ENCODE measurements at places on chromosomes 13 and 19. TPM values are rescaled to one million over a fixed set of nuclear protein-coding genes. Genes with fewer than 3 reads are reported as not detected.

Gene ZNF749
- 14.6 TPM for total RNA-seq

- H3K27me3 ChIP-seq, result no peaks in the 10 kb centered on the region
- no peak overlapping the region for H3K4me3 ChIP-seq
- H3K4me1 ChIP-seq, result no peaks in the 10 kb centered on the region
- H3K36me3 ChIP-seq, result no peaks in the 10 kb centered on the region
- no peak overlapping the region for H3K27ac ChIP-seq
Observed at GRCh38 chr13:89694451-89694850, 1653.0 kb upstream of the MIR17HG start.

DNA sequence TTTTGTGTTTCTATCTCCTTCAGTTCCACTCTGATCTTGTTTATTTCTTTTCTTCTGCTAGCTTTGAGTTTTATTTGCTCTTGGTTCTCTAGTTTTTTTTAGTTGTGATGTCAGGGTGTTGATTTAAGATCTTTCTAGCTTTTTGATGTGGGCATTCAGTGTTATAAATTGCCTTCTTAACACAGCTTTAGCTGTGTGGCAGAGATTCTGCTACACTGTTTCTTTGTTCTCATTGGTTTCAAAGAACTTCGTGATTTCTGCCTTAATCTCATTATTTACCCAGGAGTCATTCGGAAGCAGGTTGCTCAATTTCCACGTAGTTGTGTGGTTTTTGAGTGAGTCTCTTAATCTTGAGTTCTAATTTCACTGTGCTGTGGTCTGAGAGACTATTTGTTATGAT, 251.7 kb upstream of the HTR2A start:
- no peaks in the 10 kb centered on the region for H3K36me3 ChIP-seq
- no peaks in the 10 kb centered on the region for H3K27me3 ChIP-seq
- no peak overlapping the region for H3K27ac ChIP-seq
- no peak overlapping the region for H3K4me3 ChIP-seq

Gene C5AR1
- 0.48 TPM for total RNA-seq

GRCh38 chr19:18173572-18174288, at the start of gene IFI30:
IFI30 (plus strand) TSS chr19:18173813; CDS start chr19:18173842, 29 bp downstream.
- no peaks in the 10 kb centered on the region for H3K27me3 ChIP-seq
- peak; percentile 69 for DNase-seq
- no peak within 1 kb of the TSS for H3K27ac ChIP-seq
- H3K36me3 ChIP-seq, result peaks cover 1% of the 10 kb centered on the region
- H3K4me1 ChIP-seq, result 0 out of 2 replicates have a peak, but pooled peaks cover 4% of the 10 kb centered on the region

Gene PNMA8A
- not detected for total RNA-seq

Gene GJA3
- 0.11 TPM for total RNA-seq

Gene GPR183
- total RNA-seq, result not detected

DNA sequence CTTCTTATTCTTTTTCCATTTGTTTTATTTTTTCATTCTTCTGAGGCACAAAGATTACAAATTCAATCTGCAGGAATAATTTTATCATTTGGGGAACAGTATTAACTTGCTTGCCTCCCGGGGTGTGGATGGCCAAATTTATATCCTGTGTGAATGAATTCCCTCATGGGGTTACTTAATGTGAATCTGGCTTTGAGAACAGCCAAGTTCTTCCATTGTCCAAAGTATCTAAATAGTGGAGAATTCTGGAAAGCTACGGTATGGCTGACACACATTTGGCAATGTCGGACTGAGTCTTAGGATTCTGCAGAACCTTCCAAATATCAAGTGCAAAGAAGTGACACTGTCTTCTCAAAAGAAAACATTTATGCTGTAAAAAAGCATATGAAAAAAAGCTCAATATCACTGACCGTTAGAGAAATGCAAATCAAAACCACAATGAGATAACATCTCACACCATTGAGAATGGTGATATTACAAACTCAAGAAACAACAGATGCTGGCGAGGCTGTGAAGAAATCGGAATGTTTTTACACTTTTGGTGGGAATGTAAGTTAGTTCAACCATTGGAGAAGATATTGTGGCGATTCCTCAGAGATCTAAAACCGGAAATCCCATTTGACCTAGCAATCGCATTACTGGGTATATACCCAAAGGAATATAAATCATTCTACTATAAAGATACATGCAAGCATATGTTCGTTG, 620.2 kb downstream of the EFNB2 start:
- H3K27me3 ChIP-seq, result no peaks in the 10 kb centered on the region
- no peak for DNase-seq
- no peak overlapping the region for H3K4me3 ChIP-seq
- H3K27ac ChIP-seq, result no peak overlapping the region

Gene CD33
- not detected for total RNA-seq

Gene ALKBH7
- total RNA-seq, result 55.5 TPM

DNA sequence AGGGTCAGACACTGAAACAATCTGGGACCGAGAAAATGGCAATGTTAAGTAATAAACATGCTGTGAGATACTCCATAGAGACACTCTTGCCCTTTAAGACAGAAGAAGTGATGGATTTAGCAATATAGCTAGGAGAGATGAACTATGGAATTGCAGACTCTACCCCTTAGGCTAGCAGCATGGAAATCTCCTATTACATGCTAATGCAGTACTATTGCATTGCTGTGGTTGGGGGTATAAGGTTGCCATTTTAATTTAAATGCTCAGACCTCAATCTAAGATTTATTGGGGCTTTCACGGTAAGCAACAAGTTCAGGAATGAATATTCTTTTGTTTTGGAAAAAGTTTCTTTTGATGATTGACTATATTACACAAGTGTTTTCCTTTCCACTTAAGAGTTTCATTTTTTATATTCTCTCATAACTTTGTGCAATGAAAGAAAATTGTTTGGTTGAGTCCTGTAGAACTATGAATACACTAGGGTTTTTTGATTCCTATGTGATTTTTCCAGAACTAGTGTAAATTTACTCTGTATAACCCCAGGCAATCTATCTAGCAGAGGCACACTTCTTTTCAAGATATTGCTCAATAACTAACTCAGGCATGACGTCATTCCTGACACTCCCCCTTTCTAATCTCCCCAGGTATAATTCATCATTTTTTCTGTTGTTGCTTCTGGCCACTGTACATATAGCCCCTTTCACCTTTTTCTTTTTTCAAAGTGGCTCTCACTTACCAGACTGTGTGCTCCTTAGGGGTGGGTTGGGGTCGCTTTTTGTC, 394.7 kb upstream of the KLF12 start:
- no peak overlapping the region for H3K4me3 ChIP-seq
- no peak for DNase-seq
- no peaks in the 10 kb centered on the region for H3K4me1 ChIP-seq

DNA sequence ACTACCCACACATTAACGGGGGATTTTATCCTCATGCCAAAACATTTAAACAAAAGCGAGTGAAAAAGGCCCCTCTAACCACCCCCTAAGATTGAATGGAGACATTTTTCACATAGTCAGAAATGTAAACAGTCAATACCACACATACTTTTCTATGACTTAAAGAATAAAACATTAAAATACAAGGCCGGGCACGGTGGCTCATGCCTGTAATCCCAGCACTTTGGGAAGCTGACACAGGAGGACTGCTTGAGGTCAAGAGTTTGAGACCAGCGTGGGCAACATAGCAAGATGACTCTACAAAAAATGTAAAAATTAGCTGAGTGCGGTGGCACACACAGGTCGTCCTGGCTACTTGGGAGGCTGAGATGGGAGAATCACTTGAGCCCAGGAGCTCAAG, 47.3 kb downstream of the MPHOSPH8 start:
- no peak overlapping the region for H3K27ac ChIP-seq
- no peaks in the 10 kb centered on the region for H3K4me1 ChIP-seq
- H3K36me3 ChIP-seq, result no peaks in the 10 kb centered on the region

DNA sequence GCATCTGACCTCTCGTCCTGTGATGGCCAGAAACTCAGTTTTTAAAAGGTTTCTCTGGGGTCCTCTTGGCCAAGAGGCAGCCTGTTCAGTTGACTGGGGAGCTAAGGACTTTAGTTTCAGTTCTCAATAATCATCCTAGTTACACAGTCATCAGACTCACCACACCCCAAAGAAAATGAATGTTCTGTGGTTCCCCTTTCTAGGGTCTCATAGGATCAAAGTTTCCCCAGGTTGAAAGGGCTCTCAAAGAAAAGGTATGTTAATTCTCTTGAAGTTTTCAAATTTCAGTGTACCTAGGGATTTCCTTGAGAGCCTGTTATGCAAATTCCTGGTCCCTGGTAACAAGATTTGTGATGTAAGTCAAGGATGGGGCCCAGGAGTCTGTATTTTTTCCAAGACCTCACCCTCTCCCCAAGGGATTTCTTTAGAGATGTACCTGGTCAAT, 94.9 kb downstream of the FAM216B start:
- no peak overlapping the region for H3K27ac ChIP-seq
- H3K36me3 ChIP-seq, result no peaks in the 10 kb centered on the region
- no peak for DNase-seq
- H3K4me1 ChIP-seq, result peaks cover 10% of the 10 kb centered on the region
- no peaks in the 10 kb centered on the region for H3K27me3 ChIP-seq

Gene CYP2A7
- not detected for total RNA-seq

DNA sequence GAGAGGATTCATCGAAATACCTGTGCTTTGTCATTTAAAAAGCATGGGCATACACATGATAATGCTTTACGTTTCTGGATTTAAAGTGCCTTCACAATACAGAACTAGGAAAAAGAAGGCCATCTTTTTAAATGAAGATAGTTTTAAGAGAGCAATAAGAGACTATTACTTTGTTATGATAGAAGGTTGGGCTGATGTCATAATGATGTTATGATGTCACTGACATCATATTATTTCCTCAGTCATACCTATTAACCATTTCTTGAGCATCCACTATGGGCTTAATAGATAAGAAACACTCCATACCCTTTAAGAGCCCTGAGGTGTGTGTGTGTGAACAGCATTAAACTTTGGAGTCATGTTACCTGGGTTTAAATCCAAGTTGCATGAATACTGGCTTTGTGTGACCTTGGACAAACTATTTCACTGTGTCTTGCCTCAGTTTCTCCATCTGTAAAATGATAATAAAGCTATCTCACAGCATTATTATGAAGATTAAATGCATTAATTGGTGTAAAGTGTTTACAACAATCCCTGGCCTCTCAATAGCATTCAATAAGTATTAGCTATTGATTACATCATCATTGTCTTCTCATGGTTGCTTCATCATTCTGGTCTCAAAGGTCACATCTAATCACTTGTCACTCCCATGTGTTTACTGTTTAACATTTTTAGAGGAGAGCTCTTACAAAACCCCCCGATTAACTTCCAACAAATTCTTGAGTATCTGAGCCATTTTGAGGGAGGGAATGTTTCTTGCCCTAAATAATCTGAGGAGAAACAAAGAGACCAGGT, 11.1 kb downstream of the ZNF181 start:
- H3K4me3 ChIP-seq, result no peak overlapping the region
- no peaks in the 10 kb centered on the region for H3K4me1 ChIP-seq
- no peaks in the 10 kb centered on the region for H3K36me3 ChIP-seq

GRCh38 chr13:92122186-92122853, 723.9 kb downstream of the GPC5 start:
- no peak overlapping the region for H3K4me3 ChIP-seq
- no peaks in the 10 kb centered on the region for H3K27me3 ChIP-seq
- no peak for DNase-seq
- no peaks in the 10 kb centered on the region for H3K4me1 ChIP-seq
- no peak overlapping the region for H3K27ac ChIP-seq

Gene ZNF568
- not detected for total RNA-seq

DNA sequence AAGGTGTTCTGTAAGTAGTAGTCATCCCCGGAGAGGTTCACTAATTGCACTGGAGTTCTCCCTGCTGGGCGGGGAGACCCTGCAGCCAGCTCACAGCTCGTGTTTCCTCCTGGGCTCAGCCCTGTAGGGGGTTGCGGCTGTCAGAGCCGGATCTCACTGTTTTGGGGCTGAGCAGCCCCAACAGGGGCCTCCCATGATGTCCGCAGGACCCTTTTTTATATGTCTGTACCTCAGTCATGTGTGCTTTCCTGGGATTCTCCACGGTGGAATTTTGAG, 130.2 kb upstream of the MCF2L start:
- no peaks in the 10 kb centered on the region for H3K4me1 ChIP-seq
- H3K27ac ChIP-seq, result no peak overlapping the region
- H3K36me3 ChIP-seq, result peaks cover 3% of the 10 kb centered on the region
- no peak overlapping the region for H3K4me3 ChIP-seq
- H3K27me3 ChIP-seq, result no peaks in the 10 kb centered on the region
- no peak for DNase-seq

Gene SHC2
- 1.3 TPM for total RNA-seq

GRCh38 chr19:32708457-32708856, 11.1 kb upstream of the TDRD12 start:
- no peaks in the 10 kb centered on the region for H3K4me1 ChIP-seq
- no peaks in the 10 kb centered on the region for H3K27me3 ChIP-seq
- peaks cover 4% of the 10 kb centered on the region for H3K36me3 ChIP-seq
- H3K4me3 ChIP-seq, result no peak overlapping the region

Gene NCR1
- 1.1 TPM for total RNA-seq

DNA sequence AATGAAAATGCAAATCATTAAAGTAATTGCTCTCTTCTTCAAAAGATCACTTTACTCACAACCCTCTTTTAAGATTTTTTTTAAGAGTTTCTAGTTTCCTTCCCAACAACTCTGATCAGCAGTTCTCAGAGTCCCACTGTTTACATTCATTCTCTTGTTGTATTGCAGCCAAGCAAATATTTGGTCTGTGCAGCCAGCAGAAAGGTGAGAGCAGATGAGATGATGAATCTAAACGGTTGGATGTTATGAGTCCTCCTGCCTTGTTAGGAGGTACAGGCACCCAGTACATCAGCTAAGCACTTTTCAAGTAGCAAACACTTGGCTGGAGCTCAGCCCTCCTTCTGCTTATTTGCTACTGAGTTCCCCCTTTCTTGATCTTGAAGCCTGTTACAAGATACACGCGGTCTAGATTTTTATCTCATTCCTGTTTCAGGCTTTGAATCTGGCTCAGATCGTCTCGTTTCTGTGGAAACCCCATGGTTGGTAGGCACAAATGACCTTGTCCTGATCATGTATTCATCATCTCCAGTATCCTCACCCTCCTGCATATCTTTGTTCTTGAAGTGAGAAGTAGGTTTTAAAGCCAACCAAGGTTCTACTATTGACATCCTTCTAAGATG, 300.7 kb downstream of the DCT start:
- DNase-seq, result no peak
- H3K27me3 ChIP-seq, result no peaks in the 10 kb centered on the region
- no peak overlapping the region for H3K4me3 ChIP-seq
- H3K36me3 ChIP-seq, result no peaks in the 10 kb centered on the region

GRCh38 chr13:52128714-52129700, at the start of gene NEK5:
NEK5 (minus strand) TSS chr13:52129073; CDS start chr13:52127482, 1,591 bp downstream.
- peak within 1 kb of the TSS; percentile 50 for H3K27ac ChIP-seq
- H3K4me1 ChIP-seq, result peaks cover 3% of the 10 kb centered on the region
- peaks cover 3% of the 10 kb centered on the region for H3K36me3 ChIP-seq

- H3K4me3 ChIP-seq, result no peak overlapping the region
- H3K27ac ChIP-seq, result no peak overlapping the region
- DNase-seq, result no peak
- H3K27me3 ChIP-seq, result no peaks in the 10 kb centered on the region
Observed at GRCh38 chr13:101681834-101682233, 229.4 kb downstream of the ITGBL1 start.

- no peaks in the 10 kb centered on the region for H3K27me3 ChIP-seq
- no peak for DNase-seq
- H3K4me3 ChIP-seq, result no peak overlapping the region
Observed at GRCh38 chr13:33510350-33510970, 224.9 kb upstream of the STARD13 start.
